ENCODE measurements at places on chromosomes 4 and X.
A peak's percentile ranks its signal among the peaks of the same experiment; 100 is the strongest.

GRCh38 chr4:14524276-14524675 is 478.0 kb upstream of the CPEB2 start:
- DNase-seq: no peak

- no peak for DNase-seq
Measured at GRCh38 chr4:2415881-2416563, 2.4 kb downstream of the ZFYVE28 start.

GRCh38 chr4:26028793-26029567 is 115.0 kb downstream of the SMIM20 start:
- peak; percentile 49 for DNase-seq

- no peak for DNase-seq
Measured at GRCh38 chrX:49111791-49112190, 11.7 kb downstream of the GPKOW start.

DNA sequence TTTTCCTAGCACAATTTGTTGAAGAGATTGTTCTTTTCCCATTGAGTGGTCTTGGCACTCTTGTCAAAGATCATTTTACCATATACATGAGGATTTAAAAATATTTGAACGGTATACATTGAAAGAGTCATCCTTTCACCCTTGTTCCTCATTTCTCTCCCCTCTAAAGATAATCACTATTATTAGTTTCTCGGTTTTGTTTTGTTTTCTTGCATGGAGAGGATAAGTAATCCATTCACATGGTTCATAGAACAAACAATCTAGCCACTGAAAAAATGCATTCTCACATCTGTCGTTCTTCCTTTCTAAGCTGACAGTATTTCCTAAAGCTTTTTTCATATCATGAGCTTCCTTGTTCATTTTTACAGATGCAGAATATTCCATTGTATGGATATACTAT is 39.2 kb upstream of the MSMO1 start:
- no peak for DNase-seq

DNA sequence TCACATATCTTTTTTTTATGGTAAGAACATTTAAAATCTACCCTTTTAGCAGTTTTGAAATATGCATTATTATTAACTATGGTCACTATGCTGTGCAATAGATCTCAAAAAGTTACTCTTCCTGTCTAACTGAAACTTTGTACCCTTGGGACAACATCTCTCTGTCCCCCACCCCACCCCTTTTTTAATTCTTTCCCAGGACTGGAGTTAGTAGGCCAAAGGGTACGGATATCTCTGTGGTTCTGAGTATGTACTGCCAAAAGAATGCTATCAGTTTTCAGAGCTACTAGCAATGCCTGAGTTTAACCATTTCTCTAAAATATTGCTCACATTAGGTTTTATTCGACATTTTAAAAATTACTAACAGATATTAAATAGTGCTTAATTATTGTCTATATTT is 4.7 kb upstream of the FAM241A start:
- DNase-seq: no peak

- DNase-seq: no peak
Measured at GRCh38 chr4:138542191-138542776, 300.1 kb upstream of the SLC7A11 start.

DNA sequence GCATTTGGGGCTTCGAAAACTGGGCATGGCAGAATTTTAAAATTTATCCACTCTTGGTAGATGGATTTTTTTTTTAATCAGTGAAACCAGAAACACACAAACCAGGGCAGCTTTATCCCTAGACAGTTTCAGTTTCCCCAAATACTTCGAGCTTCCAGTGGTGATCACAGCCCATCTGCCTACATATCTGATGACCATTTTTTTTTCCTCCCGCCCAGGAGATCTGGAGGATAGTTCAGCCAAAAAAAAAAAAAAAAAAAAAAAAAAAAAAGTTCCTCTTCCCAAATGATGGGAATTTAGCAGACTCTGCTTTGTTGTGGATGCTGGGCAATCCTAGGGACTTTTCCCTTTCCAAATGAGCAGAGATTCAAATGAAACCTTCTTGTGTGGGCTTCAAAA is 1.0 kb upstream of the TBC1D9 start:
- DNase-seq: no peak

- no peak for DNase-seq
Measured at GRCh38 chr4:39998659-39999345, 21.1 kb upstream of the PDS5A start.

- DNase-seq: no peak
Measured at GRCh38 chr4:94448815-94449375, 2.8 kb upstream of the PDLIM5 start.

DNA sequence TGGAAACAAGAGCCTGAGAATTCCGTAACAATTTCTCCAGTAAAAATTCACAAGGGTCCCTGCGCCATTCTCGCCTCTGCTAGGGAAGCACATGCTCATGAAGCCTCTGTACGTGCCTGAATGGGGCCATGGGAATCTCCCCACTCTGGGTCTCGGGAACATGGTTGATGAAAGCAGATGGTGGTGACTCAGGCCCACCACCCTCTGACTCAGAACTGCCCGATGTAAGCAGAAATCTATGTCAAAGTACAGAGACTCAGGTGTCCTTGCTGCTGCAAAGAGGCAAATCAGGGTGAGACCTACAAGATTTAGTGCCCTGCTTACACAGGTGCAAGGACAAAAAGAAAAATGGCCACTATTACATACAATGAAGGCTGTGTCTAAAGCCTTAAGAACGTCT is 65.0 kb downstream of the SCD5 start:
- DNase-seq: no peak

DNA sequence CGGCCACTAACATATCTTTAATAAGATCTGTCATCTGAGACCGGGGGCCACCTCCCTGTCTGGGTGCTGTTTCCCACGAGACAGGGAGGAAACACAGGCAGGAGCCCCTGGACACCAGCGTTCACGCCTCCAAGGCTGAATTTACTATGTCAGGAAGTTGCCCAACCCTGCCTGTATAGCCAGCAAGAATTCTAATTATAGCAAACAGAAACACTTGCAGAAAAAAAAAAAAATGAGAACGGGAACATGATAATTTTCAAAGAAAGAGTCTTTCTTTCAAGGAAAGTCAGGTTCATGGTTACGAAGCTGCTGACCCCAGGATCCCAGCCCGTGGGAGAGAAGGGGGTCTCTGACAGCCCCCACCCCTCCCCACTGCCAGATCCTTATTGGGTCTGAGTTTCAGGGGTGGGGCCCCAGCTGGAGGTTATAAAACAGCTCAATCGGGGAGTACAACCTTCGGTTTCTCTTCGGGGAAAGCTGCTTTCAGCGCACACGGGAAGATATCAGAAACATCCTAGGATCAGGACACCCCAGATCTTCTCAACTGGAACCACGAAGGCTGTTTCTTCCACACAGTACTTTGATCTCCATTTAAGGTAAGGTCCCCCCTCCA is at the start of gene IL3RA:
Gene IL3RA, plus strand, starts transcription at position 455 of the 613 bp plus-strand sequence. CDS start 4,981 bp downstream, outside the sequence.
- no peak for DNase-seq

- peak; percentile 10 for DNase-seq
Measured at GRCh38 chr4:76377911-76378310, 43.0 kb downstream of the CCDC158 start.

GRCh38 chr4:79757600-79757999 is 315.4 kb downstream of the ANTXR2 start:
- DNase-seq: no peak

GRCh38 chr4:37246891-37247290 is 2.3 kb downstream of the NWD2 start:
- DNase-seq: no peak

- no peak for DNase-seq
Measured at GRCh38 chr4:52407545-52407944, 251.6 kb downstream of the USP46 start.

DNA sequence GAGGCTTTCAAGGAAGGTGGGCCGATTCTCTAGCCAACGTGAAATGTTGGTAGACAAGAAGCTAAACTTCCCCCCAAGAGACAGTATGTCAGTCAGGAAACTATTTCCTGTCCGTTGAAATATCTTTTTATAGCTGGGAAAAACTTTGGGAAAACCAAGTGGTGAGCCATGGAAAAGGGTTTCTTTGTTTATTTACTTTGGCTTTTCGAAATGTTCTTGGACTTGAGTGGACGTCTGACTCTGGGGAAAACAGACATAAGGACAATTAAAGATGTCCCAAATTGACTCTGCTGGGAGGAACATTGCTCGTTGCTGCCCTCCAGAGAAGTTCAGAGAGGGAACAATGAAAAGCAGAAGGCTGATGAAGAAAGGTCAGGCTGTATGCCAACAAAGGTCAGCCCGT is 295.4 kb downstream of the RAPGEF2 start:
- DNase-seq: no peak

DNA sequence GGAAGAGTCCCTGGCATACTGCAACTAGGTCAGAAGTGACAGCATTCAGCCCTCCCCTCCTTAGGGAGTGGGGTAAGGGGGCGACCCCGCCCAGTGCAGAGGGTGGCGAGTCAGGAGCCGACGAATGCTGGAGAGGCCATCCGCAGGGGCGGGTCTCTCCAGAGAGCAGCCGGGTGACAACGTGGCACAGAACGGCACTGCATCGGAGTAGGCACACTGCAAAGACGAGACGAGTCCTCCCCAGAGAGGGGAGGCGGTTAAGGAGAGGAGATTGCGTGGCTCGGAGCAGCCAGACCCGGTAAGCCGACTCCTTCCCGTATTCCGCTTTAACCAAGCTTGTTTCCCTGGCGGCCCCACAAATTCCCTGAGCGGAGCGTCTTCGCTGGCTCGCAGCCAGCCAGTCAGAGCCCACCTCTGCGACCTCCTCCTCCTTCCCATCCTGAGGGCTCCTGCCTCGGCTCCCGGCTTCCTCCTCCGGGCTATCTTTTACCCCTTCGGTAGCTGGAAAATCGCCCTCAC is 54.9 kb downstream of the LINC00632 start:
- DNase-seq: no peak

DNA sequence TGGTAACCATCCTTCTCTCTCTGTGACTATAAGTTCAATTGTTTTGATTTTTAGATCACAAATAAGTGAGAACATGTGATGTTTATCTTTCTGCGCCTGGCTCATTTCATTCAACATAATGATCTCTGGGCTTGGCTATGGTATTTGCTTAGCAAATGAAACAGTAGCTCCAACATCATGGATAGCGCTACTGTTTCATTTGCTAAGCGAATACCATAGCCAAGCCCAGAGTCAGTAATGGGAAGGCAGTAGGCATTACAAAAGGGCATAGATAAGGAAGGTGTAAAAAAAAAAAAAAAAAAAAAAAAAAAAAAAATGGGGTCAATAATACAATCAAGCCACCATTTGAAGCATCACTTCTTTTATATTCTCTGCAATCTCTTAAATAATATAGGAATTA is 469.0 kb upstream of the ATOH1 start:
- DNase-seq: no peak

DNA sequence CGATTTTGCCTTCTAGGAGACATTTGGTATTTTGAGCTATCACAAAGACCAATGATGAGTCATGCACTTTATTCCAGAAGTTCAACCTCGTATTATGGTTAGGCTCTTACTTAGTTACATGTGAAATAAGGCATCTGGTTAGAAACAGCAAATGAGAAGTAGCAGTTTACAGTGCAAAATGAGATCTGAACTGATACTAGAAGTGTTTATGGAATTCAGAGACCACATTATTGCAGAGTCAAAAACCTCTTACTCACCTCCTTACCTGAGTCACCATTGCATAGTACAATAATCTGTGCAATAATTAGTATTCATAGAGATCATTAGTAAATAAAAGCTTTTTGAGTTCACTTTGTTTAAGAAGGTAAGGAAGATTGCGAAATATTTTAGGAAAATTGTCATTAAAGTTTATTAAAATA is 38.7 kb downstream of the SEC24B start:
- DNase-seq: no peak

Data from activated T-helper 1 cell treated with anti-CD3 and anti-CD28 coated beads, Interleukin-2, amount 50 U/mL, for 16 hours (primary cell).